Activated CD8-positive, alpha-beta memory T cell treated with anti-CD3 and anti-CD28 coated beads for 1 hour (primary cell): ENCODE measurements at places on chromosomes 6 and 20.

- no peak for DNase-seq
These were observed 110.6 kb downstream of the MAP7 start for GRCh38 chr6:136439514-136440190.

GRCh38 chr6:35417979-35418661 lies 34.0 kb upstream of the FANCE start:
- DNase-seq, result no peak

GRCh38 chr6:154096316-154096715 lies 57.3 kb downstream of the OPRM1 start:
- DNase-seq, result no peak

DNA sequence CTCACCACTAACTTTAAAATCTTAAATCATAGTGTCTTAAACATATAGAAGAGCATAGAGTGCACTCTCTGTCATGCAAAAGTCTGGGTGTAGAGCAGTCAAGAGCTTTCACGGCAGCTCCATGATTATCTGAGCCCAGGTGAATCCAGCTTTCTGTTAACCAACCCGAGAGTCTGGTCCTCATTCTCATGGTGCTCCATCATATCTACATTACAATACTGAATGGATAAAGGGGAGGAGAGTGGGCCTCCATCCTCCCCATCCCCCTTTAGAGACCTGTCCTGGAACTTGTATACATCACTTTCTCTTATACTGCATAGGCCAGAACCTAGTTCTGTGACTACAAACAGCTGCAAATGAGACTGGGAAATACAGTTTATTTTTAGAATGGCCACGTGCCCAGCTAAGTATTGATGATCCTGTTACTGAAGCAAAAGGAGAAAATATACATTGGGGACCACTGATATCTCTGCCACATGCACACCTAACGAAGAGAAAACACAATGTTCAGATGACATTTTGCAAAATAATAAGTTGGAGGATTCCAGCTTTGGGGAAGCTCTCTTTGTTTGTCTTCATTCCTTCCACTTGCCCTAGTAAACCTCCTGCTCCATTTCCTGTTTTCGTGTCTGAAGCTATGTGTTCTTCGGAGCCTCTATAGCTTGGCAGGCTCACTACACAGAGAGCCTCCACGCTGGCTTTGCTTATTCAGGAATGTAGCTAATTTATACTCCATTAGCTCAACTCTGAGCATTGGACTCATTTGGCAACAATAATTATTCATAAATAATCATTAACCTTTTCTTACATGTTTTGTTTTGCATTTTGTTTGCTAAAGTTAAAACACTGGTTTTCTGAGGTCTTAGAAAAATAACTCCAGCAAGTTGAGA lies 110.1 kb downstream of the IYD start:
- no peak for DNase-seq

DNA sequence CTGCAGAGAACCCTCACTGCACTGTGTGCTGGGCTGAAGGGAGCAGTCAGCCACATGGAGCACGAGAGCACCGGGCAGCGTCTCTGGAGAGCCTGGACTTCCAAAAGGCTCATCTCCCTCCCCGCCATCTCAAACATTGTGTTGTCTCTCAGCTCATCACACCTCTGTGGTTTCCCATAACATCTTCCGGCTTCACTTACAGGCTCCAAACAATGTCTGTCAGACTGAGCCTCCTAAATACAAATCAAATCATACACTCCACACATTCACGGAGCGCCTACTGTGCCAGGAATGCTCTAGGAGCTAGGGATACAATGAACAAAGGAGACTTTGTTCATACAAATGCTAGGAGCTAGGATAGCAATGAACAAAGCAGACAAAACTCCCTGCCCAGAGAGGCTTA lies 398.0 kb downstream of the RNGTT start:
- DNase-seq, result no peak

DNA sequence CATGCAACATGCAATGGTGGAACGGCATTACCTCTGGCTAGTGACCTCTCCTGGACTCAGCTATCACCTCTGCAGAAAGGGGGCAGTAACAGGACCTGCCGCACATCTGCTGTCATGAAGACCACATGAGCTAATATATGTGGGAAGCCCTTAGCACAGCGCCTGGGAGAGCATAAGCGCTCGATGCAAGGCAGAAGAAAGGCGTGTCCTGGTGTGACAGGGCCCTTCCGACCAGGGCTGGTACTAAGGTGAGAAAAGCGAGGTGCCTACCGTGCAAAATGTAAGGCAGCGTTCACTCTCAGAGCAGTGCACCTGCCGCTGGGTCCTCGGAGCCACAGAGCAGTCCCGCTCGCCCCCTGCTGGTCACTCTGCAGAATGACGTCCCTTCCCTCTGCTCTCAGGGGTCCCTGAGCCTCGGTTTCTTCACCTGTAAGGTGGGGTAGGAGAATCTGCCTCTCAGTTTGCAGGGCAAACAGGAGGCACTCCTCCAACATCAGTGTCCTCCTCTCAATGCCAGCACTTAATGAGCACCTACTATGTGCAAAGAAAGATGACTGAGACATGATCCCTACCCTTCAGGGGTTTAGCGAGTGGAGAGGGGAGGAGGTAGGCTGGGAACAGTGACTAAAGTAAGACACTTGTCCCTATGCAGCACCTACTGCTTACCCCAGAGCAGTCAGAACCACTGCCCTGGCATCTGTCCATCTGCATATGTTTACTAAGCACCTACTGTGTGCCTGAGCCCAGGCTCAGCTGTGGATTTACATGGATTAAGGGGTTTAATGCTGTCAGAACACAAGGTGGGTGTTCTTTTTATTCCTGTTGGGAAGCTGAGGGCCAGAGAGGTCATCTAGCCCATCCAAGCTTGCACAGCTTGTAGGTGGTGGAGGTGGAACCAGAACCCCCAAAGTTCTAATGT lies 41.1 kb upstream of the PTGIS start:
- DNase-seq, result peak; percentile 66

DNA sequence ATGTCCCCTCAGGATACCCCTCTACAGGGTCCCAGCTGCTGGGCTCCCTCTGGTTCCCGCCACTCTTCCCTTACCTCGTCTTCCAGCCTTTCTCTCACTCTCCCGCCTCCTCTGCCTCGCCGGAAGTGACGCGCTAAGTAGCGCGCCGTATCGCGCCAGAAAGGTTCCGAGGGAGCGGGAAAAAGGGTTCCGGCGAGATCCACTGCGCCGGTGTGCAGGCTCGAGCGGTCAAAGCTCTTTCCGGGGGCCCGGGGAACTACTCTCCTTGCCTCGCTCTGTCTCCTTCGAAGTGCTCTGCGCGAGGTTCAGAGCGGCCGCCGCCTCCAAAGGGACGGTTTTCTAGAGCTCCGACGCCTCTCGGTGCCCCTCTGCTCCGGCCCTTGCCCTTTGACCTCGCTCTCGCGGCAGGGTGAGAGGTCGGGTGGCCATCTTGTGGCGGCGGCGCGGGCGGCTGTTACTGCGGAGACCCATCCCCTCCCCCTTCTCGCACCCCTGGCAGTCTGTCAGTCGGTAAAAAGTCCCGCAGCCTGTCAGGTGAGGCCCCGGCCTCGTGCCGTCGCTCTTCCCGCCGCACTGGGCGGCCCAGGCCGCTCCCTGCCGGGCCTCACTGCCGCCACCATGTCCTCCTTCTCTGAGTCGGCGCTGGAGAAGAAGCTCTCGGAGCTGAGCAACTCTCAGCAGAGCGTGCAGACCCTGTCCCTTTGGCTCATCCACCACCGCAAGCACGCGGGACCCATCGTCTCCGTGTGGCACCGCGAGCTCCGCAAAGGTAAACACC lies at the start of the genes RPRD1B and TTI1:
Gene RPRD1B, plus strand, starts transcription at position 417 of the 778 bp plus-strand sequence. Its CDS starts 202 bp downstream, at position 619.
Gene TTI1, minus strand, starts transcription at position 127 of the 778 bp plus-strand sequence. CDS start 19,640 bp downstream, outside the sequence.
- DNase-seq, result peak; percentile 82

GRCh38 chr6:15036690-15037245 lies 209.1 kb upstream of the JARID2 start:
- DNase-seq, result no peak

DNA sequence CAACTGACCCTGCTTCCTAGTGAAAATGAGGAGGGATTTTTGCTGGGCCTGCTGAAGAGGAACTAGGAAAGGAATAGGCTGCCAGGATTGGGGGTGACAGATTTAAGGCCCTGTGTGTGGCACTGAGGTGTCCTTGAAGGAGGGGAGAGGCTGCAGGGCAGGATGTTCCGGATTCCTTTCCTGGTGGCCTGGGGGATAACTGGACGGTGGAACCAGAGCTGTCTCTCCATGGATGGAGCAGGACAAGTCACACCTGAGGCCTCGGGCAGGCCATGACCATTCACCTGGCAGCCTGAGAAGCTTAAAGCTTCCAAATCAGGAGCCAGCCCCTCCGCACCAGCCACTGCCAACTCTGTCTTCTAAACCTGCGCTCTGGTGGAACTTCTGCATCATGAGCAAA lies 56.0 kb upstream of the SLC22A23 start:
- DNase-seq, result no peak

DNA sequence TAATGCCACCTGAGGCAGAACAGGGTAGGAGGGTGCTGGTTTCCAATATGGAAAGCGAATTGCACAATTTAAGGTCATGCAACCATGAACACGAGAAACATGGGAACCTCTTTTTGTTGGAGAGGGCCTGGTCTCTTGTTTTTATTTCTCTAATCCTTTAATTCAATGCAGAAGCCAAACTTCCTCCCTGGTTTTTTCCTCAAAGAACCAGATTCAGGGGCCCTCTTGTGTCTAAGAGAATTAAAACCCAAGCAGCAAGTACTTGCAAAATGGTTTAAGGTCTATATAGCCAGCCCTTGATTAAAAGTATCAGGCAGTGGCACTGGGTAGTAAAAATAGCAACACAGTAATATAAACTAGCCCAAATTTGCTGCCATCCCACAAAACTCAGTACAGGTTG lies 19.5 kb downstream of the GSTA4 start:
- DNase-seq, result no peak

DNA sequence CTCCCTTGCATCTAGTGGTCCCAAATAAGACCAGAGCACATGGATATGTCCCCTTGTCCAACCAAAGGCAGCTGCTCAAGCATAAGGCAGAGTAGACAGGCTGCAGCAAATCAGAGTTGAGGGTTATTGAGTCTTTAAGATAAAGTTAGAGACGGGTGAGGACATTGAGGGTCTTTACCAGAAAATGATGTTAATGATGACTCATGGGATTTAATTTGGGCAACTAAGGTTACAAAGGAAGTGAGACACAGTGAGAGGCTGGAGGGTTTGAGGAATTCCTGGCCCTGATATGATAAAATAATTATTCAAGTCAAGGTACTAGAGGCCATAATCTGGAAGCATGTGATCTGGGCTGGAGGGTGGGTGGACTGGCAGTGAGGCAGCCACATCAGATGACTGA lies 133.6 kb downstream of the ALDH8A1 start:
- DNase-seq, result no peak

GRCh38 chr6:47303861-47304260 lies 5.8 kb downstream of the TNFRSF21 start:
- DNase-seq, result no peak

- DNase-seq, result no peak
These were observed 38.8 kb downstream of the MAP7 start for GRCh38 chr6:136511397-136511796.

- no peak for DNase-seq
These were observed 34.3 kb downstream of the KCNB1 start for GRCh38 chr20:49447946-49448809.

DNA sequence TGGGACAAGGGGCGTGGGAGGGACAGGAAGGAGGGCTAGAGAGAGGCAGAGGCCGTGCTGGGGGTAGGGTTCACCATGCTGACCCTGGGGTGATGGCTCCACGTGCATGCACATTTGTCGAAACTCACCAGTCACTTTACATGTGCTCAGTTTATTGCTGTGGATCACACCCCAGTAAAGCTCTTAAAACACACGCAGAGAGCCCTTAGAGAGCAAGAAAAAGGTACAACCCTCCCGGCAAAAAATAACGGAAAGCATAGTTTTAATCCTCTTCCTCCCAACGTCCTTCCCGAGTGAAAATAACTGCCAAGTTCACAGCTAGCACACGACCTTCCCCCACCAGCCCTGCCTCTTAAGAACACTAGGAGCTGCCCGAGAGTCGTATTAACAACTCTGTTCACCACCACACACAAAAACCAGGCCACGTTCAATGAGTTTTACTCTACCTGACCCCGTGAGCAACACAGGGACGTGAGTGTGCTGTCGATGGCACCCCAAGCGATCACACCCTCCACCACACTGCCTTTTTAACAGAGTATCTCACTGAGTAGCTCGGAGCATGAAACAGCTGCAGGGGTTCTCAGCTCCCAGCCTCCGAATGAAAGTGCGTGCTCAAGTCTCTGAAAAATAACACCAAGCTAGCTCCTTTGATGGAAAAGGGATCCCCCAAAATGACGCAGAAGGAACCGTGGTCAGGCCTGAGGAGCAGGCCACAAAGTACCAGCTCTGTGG lies 39.7 kb downstream of the TAF4 start:
- DNase-seq, result no peak

GRCh38 chr6:38024908-38025307 lies 205.4 kb downstream of the ZFAND3 start:
- DNase-seq, result no peak

DNA sequence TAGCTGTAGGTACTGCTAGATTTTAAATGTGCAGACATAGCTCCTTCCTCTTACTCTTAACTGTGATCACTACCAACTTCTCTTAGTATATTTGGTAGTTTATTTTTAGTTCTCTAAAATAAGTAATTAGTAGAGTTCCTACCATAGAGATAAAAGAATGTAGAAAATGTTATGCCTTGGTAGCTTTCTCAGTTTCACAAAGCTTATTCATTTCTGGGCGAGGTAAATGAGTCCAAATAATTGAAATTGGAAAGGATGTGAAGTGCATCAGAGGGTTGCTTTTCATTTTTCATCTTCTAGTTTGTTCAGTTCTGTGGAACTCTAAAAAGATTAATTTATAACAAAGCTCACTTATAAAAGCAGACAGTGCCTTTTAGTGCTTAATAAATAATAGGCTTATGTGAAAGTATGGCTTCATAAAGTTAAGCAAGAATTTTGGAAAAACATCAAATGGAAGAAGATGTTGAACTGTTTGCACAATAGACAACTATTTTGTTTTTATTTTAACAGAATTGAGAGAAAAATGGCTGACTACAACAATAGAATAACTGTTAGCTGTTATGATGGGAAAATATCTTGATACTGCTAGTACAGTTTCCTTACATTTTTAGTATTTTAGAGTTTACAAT lies 303.7 kb downstream of the UTRN start:
- DNase-seq, result no peak

- DNase-seq, result no peak
These were observed 119.4 kb upstream of the TSHZ2 start for GRCh38 chr20:52852714-52853113.

GRCh38 chr20:9066191-9066590 lies 2.7 kb upstream of the PLCB4 start:
- no peak for DNase-seq

DNA sequence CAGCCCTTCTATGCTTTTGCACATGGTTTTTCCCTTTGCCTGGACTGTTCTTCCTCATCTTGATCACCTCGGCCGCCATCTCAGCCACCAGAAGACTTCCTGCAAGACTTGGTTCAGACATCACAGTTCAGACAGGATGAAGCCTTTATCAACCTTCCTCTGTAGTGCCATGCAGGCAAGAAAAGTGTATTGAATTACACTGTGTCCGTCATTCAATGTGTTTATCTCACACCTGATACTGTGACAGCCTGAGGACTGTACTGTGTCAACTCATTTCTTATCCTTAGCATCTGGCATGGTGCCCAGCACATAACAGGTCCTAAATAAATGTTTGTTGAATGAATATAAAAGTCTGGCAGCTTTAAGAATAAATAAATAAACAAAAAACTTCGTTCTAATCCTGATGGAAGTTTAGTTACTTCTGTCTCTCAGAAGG lies 133.3 kb upstream of the MAN1A1 start:
- no peak for DNase-seq
